Endothelial cell (in vitro differentiated cells): ENCODE measurements at places on chromosomes 1 and 21.
A peak's percentile ranks its signal among the peaks of the same experiment; 100 is the strongest.

DNA sequence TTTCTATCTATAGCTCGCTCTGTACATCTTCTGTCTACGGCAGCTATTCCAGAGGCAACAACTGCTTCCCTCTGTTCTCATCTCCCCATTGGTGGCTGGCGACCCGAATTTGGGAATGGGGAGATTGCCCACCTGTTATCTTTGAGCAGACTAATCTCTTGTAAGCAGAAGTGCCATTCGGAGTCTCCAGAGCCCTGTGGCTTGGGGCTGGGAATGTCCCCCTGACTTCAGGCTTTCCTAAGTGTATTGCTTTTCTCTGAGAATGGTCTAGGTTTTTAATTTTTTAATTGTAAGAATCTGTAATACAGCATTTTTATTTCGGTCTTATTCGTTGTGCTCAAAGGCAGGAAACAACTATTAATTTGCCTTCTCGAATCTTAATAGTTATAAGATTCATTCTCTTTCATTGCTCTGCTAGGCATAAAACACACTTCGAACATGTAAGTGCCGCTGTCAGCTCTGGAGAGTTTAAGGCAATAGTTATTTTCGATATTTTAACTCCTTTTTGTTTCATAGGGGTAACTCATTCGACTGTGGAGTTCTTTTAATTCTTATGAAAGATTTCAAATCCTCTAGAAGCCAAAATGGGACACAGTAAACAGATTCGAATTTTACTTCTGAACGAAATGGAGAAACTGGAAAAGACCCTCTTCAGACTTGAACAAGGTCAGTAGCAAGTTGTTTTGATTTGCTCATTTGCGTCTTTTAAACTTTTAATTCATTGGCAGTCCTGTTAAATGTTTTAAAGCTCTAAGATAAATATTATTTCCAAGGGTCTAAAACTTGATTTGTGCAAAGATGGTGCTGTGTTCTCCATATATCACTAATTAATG is 514 bp downstream of the AGL start:
- peaks cover 3% of the 10 kb centered on the region for H3K27me3 ChIP-seq
- H3K36me3 ChIP-seq = peaks cover 10% of the 10 kb centered on the region
- H3K27ac ChIP-seq = peak overlapping the region; percentile 92
- DNase-seq = no peak
- H3K4me1 ChIP-seq = peaks cover 11% of the 10 kb centered on the region

DNA sequence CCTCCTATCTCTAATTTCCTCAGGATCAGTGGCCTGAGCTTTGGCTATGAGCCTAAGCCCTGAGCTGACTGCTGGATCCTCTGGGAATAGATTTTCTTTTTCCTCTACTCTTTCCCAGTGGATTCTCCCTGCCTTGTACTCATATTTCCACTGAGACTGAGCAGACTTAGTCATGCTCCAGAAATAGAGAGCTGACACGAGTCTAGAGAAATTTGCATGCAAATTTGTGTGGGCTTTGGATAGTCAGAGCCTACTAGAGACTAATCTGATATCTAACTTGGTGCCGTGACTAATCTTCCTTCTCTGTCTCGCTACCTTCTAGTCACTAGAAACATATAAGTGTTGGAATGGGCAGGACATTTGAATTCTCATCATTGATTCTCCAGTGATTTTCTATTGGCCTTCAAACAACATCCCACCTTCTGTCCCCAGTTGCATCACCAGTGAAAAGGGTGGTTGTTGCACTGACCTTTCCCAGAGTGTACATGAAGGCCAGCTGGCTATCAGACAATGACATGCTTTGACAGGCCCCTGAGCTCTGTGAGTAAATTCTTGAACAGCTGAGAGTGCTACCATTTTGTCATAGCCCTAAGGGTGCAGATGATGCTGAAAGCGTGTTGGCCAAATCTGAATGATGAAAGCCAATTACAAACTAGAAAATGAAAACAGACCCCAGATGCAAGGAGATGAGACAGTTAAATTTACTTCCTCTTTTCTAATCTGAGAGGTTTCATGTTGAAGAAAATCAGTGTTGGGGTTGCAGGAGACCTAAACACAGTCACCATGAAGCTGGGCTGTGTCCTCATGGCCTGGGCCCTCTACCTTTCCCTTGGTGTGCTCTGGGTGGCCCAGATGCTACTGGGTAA is at the start of gene FCRLA:
TSS of gene FCRLA (plus strand) at position 748 of the 866 bp plus-strand sequence. CDS start at position 784, 36 bp downstream.
- no peaks in the 10 kb centered on the region for H3K36me3 ChIP-seq
- H3K27ac ChIP-seq = no peak within 1 kb of the TSS
- no peak for DNase-seq
- H3K27me3 ChIP-seq = peaks cover 1% of the 10 kb centered on the region
- H3K4me1 ChIP-seq = no peaks in the 10 kb centered on the region

DNA sequence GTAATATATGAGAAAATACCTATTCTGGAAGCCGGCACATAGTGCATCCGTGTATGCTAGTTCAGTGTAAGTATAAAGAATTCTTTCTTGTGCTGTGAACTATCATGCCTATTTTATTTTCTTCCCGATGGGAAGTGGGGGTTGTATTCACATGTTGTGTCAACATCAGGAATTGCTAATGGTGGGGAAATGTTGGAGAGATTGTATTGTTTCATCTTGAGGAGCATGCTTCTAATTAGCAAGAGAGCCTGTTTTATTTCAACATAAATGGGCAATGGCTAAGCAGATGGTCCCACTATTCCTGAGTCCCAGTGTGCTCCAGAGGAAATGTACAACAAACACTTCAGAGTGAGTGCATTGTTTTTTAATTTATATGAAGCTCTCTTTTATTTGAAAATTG is 485.2 kb downstream of the PLPP3 start:
- no peaks in the 10 kb centered on the region for H3K27me3 ChIP-seq
- H3K27ac ChIP-seq = no peak overlapping the region
- no peaks in the 10 kb centered on the region for H3K4me1 ChIP-seq
- H3K36me3 ChIP-seq = no peaks in the 10 kb centered on the region

- peaks cover 1% of the 10 kb centered on the region for H3K27me3 ChIP-seq
- no peak overlapping the region for H3K27ac ChIP-seq
- H3K36me3 ChIP-seq = peaks cover 35% of the 10 kb centered on the region
- DNase-seq = no peak
These were observed 28.0 kb upstream of the EVA1B start for GRCh38 chr1:36351227-36351977.

DNA sequence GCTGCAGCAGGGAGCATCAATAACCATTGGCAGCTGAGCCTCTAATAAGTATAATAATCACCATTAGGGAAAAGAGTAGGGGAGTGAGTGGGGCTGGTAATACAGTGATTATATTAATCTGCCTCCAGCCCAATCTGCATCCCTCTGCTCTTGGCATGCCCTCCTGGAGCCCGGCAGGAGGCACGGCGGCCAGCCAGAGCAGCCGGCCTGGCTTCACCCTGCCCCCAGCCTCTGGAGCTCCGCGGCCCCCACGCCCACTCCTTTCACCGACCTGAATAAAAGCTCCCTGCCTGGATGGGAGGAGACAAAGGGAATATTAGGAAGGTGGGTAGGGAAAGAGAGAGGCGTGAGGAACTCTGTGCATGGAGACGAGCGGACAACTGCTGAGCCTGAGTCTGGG is 28.3 kb downstream of the OPTC start:
- H3K4me1 ChIP-seq = peaks cover 23% of the 10 kb centered on the region
- no peak overlapping the region for H3K27ac ChIP-seq
- no peak for DNase-seq
- no peak overlapping the region for H3K4me3 ChIP-seq

- H3K4me3 ChIP-seq = no peak overlapping the region
- H3K27ac ChIP-seq = no peak overlapping the region
- no peaks in the 10 kb centered on the region for H3K27me3 ChIP-seq
- no peaks in the 10 kb centered on the region for H3K36me3 ChIP-seq
- H3K4me1 ChIP-seq = no peaks in the 10 kb centered on the region
These were observed 136.7 kb upstream of the ETV3 start for GRCh38 chr1:157274698-157275534.
